NCI-H1048 (cell line): ENCODE measurements at places on chromosomes 2 and 18.

DNA sequence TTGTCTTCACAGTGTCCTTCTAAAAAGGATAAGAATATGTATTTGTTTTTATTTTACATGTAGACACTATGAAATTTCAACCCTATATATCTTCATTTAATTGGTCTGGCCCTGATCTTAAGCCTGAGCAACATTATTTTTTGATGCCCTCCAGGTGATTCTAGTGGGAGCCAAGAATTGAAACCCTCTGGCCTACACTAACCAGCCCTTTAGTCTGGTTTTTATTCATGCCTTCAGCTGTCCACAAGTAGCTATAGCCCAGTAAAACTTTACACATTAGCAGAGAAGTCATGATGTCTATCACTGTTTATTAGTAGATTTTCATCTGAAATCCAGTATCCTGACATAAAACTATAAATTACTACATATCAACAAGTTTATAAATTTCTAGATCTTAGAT is 52.7 kb upstream of the UBXN4 start:
- no peak for DNase-seq

DNA sequence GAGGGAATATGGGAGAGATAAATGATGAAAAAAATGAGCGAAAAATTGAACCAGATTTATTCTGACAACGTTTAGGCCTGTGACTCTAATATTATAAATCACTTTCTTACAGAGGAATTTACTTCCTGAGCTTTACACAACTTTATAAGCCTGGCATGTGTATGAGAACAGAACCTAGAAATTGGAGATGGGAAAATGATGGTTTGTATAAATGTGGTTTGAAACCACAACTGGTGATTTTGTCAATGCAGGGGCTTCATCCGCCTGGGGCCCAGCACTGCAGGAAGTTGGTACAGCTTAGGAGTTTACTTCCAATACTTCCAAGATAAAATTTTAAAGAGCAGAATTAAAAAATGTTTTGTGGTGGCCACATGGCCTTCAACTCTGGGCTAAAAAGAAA is 82.3 kb downstream of the VAPA start:
- no peak for DNase-seq

- DNase-seq, result peak; percentile 89
Measured at GRCh38 chr18:26226229-26227050, at the start of gene TAF4B. Gene TAF4B (plus strand): TSS chr18:26226445. CDS start chr18:26226934, 489 bp downstream.

GRCh38 chr2:74221604-74222299 is 23.3 kb downstream of the MTHFD2 start:
- DNase-seq, result no peak

- no peak for DNase-seq
Measured at GRCh38 chr2:218400167-218400929, 680 bp downstream of the CTDSP1 start.

DNA sequence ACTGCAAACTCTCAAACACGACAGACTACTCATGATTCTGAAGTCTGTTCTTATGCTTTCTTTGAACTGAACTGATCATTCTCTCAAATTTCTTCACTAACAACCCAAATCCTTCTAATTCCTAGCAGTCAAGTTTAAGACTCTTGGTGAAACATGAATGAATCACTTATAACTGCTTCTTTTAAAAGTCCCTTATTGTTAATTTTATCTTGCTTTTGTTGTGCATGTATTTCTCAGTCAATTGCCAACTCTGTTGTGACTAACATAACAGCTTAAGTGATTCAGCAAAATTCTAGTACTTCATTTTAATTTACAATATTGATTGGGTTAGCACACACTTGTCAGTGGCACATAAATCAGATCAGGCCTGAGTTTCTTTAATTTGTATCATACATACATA is 357.0 kb upstream of the FSIP2 start:
- DNase-seq, result no peak

DNA sequence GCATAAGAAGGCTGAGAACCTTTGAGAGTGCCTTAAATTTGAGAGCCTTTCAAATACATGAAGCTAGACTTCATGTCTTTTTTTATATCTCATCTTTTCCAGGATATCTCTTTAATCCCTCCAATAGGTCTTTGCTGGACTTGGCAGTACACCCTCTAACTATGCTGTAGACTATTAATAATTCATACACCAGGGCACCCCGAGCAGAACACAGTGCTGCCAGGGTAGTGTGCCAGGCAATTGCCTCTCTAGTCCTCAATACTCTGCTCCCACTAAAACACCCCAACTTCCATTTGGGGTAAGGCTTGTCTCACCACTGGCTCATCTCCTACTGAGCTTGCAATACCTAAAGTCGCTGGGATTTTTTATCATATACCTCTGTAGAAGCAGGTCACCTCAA is 80.8 kb downstream of the VIT start:
- no peak for DNase-seq

- no peak for DNase-seq
Measured at GRCh38 chr2:163682695-163683094, 53.1 kb downstream of the FIGN start.

- DNase-seq, result no peak
Measured at GRCh38 chr2:69216535-69217332, 170.3 kb downstream of the GFPT1 start.

DNA sequence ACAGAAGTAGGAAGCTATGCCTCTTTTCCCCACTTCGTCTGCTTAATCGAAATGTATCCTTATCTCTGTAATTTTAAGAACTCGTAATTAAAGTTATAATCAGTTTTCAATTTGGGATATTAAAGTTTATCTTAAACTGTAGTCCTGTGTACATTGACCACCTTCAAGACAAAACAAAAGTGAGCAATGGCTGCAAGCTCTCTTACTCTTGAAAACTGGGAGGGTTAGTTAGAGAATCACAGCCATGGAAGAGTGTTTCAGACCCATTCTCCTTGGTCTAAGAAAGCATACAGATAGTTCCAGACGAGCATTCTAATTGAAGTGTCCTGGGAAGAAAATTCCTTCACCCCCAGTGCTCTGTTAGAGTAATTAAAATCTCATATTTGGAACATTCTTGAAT is 2.0 kb downstream of the KCMF1 start:
- DNase-seq, result no peak

GRCh38 chr2:11024687-11025086 is 113.0 kb downstream of the KCNF1 start:
- DNase-seq, result no peak

DNA sequence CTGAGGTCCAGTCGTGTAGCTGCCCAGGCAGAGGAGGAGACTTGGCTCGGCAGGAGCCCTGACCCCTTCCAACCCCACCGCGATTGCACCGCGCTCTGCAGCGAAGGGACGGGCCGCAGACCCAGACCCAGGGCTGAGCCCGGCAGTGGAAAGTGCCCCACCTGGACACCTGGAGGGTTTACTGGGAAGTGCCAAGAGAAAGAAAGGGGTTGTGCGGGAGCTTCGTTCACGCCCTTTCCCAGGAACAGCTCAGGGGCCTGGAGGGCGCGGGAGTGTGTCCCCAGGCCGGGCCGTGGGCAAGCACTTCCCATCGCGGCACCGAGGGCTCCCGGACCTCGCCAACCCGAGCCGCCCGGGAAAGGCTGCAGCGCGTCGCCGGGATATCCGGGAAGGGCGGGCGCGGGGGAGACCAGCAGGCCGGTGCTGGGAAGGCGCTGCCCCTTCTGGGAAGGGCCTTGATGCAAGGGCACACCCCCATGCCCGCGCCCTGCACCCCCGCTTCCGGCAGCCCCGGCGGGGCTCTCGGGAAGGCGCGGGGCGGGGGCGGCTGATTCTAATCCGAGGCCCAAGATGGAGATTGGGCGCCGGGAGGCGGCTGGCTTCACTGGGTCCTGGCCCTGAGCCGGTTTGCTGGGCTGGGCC is 36.1 kb upstream of the MRPL33 start:
- DNase-seq, result no peak

DNA sequence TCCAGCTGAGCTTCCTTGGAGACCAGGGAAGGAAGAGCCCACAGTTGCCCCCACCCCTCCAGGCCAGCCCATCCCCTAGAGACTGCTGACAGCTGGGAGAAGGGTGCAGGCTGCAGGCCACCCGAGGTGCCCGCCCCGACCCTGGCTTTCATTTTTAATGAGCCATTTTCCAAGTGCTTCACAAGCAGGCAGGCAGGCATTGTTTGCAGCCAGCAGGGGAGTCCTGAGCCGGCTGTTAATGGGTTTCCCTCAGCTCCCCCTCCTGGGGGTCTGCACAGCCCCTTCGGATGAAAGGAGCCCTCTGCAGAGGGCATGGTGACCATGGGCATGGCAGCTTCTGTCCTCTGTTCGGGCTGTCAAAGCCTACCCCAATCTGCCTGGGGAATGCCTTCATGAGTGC is 94.5 kb downstream of the ZBTB7C start:
- no peak for DNase-seq

GRCh38 chr2:41847744-41848441 is 199.9 kb upstream of the PKDCC start:
- no peak for DNase-seq

DNA sequence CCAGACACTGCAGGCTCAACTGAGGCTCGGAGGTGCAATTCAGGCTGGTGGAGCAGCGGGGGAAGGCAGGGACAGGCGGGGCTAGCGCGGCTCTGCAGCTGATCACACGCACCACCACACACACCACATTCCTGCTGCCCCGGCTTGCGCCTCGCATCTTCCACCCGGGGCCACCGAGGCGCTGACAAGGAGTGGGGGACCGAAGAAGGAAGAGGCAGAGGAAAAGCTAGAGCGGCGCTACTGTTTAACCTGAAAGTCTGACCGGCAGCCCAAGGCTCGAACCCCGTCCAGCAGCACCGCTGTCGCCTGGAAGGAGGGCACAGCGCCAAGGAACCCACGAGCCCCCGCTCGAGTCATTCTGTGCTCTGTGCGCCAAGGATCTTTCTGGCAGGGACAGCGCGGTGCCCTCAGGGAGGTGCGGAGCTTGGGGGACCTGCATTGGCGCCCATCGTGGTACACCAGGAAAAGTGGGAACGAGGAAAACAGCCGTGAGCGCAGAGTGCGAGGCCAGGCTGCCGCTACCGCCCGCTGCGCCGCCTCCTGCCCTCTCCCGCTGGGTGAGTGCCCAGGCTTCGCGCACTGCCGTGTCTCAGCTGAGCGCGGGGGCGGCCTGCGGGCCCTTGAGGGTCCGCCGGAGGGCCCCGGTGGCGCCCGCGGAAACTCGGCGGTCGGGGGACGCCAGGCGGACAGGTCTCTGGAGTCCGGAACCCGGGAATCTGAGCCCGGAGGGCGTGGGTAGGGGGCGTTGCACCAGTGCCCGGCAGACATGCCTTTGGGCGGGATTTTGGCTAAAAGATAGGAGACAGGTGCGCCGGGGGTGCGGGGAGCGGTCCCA is 860 bp upstream of the KCNJ3 start:
- no peak for DNase-seq

GRCh38 chr18:76264198-76264875 is 230.7 kb downstream of the ZNF516 start:
- no peak for DNase-seq

- no peak for DNase-seq
Measured at GRCh38 chr2:227395556-227395955, 7.8 kb upstream of the SCYGR1 start.

- DNase-seq, result no peak
Measured at GRCh38 chr18:33761363-33761762, 183.3 kb downstream of the ASXL3 start.

- no peak for DNase-seq
Measured at GRCh38 chr2:235716875-235717496, 223.1 kb downstream of the AGAP1 start.

GRCh38 chr2:132943829-132944228 is 273.8 kb upstream of the LYPD1 start:
- DNase-seq, result no peak

- DNase-seq, result no peak
Measured at GRCh38 chr2:158766524-158766923, 28.6 kb upstream of the DAPL1 start.
